ENCODE measurements at places on chromosomes 11 and 22.

GRCh38 chr11:67646535-67647336, 3.8 kb downstream of the ACY3 start:
- DNase-seq: no peak

DNA sequence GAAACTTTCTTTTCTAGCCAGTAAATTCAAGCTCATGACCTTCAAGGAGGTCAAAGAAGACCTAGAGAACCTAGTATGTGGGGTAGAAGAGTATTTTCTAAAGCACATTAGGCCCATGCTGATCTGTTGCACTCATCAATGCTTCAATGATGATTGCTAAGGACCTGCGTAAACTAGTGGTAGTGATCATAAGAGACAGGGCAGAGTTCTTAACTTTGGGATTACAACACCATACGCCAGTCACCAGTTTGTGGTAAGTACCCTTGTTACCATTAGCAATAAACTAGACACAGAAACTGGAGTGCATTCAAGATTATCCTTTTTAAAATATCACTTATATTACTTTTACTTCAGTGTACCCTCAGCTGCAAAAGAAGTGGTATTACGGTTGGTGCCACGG, 490.3 kb downstream of the BUD13 start:
- no peak for DNase-seq

- DNase-seq: no peak
Observed at GRCh38 chr11:124725719-124726105, 14.0 kb upstream of the NRGN start.

DNA sequence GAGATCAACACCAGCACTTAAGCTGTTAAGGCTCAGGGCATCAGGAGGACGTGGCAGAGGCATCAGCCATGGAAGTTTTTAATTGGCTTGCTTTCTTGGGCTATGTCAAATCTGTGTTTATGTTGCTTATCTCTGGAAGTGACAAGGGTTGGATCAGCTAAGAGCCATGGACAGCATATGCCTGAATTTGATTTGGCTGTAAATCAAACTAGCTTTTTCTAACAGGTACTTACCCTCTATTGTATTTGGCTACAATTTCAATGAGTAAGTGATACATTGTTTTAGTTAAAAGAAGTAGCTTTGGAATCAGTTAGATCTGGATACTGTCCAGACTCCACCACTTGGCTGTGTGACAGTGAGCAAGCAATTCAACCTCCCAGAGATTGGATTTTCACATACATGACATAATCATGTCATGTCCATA, 936.6 kb downstream of the OPCML start:
- no peak for DNase-seq

DNA sequence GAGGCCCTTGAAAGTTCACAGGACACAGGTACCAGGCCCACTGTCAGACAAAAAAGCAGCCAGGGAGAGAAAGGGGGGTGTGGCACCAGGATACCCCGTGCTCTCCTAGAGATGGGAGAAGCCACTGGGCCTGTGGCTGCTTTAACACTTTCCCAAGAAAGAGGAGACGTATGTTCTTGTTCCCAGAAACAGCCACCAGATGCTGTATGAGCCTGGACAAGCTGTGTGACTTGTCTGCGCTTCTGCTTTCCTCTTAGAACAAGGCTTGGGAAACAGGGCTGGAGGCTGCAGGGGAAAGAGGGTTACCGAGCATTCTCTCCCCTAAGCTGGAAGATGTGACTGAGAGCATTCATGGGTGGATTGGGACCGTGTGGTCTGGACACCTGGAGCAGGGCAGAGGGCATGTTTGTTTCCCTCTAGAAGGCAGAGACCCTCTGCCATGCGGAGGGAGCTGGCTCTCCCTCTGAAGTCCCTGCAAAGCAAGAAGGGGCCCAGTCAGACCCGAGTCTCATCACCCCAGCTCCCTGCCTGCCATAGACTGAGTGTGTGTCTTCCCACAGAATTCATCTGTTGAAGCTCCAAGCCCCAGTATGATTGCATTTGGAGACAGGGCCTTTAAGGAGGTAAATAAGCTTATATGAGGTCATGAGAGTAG, 74.1 kb downstream of the TRIM29 start:
- DNase-seq: no peak

- DNase-seq: no peak
Observed at GRCh38 chr22:33599596-33599995, 320.7 kb downstream of the LARGE1 start.

- DNase-seq: no peak
Observed at GRCh38 chr11:15307619-15308024, 192.9 kb downstream of the INSC start.

DNA sequence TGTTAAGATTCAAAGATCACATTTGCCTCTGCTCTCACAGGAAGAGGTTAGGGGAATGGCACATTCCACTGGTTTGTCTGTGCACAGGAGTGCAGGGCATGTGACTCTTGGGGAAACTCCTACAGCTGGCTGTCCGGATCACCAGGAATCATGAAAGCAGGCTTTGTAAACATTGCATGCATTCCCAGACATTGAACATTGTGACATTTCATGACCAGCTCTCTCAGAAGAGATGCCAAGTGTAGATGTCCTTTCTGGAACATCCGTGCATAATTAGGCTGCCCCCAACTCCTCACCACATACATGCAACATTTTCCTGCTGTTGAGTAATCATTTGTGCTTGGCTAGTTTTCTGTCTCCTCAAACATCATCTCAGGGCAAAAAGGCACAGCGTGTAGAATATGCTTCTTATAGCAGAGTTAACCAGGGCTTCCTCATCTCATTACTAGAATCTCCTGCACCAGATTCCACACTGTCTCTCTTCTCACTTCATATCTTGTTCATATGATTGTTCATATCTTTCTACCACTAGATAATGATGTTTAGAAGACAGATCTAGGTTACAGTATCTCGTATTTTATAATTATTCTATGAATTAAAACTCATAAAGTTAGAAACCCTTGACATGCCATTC, 694.7 kb downstream of the NTM start:
- DNase-seq: no peak

GRCh38 chr11:64316672-64317324, 561 bp downstream of the TRMT112 start:
- DNase-seq: no peak

GRCh38 chr11:72380132-72380503, 54.2 kb downstream of the CLPB start:
- no peak for DNase-seq

- no peak for DNase-seq
Observed at GRCh38 chr22:21701384-21701971, 34.1 kb downstream of the YPEL1 start.
